ENCODE measurements at places on chromosomes 3 and 15.

DNA sequence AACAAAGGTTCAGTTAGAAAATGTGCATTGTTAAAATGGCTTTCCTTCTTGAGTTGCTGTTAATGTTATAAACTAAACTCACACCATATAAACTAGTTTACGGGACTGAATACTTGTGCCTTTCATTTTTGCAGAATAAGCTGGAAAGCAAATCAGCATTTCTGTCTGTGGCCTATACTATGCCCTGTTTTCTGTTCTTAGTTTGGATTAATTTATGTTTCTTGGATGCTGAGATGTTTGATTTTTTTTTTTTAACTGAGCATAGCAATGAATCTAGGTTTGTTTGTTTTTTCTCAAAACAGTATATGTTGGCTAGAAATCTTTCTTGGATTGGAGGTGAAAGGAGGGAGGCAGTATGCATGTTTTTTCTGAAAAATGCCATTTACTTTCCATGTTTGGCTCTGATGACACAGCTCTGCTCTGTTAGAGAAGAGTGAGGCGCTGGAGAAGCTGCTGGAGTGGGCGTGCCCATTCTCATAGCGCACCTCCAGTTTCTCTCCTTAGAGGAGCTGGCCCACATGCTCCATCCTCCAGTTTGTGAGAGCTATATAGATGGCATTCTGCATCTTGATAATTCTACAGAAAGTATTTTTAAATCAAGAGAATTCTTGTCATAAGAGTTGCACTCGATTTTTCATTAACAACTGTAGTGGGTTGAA is 423.6 kb upstream of the TPM1 start:
- DNase-seq: no peak

DNA sequence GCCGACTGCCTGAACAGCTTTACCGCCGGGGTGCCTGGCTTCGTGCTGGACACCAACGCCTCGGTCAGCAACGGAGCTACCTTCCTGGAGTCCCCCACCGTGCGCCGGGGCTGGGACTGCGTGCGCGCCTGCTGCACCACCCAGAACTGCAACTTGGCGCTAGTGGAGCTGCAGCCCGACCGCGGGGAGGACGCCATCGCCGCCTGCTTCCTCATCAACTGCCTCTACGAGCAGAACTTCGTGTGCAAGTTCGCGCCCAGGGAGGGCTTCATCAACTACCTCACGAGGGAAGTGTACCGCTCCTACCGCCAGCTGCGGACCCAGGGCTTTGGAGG is 815 bp downstream of the SPINT1 start:
- peak; percentile 28 for DNase-seq

- DNase-seq: no peak
Observed at GRCh38 chr3:189659571-189659970, 28.4 kb downstream of the TP63 start.

DNA sequence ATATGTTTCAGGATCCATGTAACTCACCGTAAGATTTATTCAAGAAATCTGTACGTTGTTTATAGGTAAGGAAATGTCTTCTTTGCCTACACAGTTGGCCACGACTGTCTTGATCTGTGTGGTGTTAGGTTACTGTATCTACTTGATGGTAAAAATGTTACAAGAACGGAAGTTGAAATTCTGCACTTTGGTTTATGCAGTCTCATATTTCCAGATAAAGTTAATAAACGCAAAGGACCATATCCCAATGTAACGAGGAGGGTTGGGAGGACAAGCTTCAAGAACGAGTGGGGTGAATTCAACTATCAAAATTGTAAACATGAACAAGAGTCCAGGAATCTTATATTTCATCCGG is 1.0 kb downstream of the USF3 start:
- DNase-seq: no peak

DNA sequence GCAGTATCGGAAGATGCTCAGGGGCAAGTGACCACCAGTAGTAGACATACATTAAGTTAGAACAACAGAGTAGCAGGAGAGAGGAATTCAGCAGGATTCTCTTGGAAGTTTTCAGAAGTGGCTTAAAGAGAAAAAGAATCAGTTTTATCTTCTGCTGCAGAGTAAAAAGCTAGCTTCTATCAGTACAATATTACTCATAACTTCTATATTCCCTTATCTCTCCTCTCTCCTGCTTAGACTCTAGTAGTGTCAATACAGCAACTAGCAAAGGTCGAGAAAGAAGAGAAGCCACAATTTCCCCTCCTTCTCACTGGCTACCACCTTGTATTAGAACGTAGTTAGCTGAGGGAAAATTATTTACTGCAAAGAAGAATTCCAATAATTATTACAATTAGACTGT is 539.7 kb downstream of the DIPK2A start:
- DNase-seq: no peak

DNA sequence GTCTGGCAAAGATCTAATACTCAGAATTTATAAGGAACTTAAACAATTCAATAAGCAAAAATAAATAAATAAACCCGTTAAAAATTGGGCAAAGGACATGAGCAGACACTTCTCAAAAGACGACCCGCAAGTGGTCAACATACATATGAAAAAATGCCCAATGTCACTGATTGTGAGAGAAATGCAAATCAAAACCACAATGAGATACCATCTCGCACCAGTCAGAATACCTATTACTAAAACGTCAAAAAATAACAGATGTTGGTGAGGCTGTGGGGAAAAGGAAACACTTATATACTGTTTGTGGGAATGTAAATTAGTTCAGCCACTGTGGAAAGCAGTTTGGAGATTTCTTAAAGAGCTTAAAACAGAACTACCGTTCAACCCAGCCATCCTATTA is 188.0 kb upstream of the MRPL3 start:
- DNase-seq: no peak

GRCh38 chr3:63654931-63655330 is 2.5 kb downstream of the SNTN start:
- no peak for DNase-seq

Data from AG08395 (cell line).